ENCODE measurements at places on chromosomes 11 and 22. TPM values are rescaled to one million over a fixed set of nuclear protein-coding genes. Genes with fewer than 3 reads are reported as not detected.

Gene OR51B4
- polyA plus RNA-seq, result not detected

Gene SOX6
- polyA plus RNA-seq, result 1.5 TPM

Gene MUC15
- not detected for polyA plus RNA-seq

Gene ARHGAP20
- polyA plus RNA-seq, result 0.17 TPM

Gene POU2AF1
- polyA plus RNA-seq, result not detected

Gene ZNF215
- polyA plus RNA-seq, result 0.19 TPM

Gene DSCAML1
- polyA plus RNA-seq, result 0.76 TPM

Gene IPO7
- polyA plus RNA-seq, result 25.6 TPM

Gene POTEH
- not detected for polyA plus RNA-seq

Gene MISFA
- polyA plus RNA-seq, result 0.93 TPM

- DNase-seq, result no peak
Observed at GRCh38 chr22:48106715-48107259, 1344.3 kb downstream of the TBC1D22A start.

GRCh38 chr11:61037441-61038093 lies 64.7 kb upstream of the CD5 start:
- no peak for DNase-seq

GRCh38 chr11:95589893-95590612 lies 199.5 kb downstream of the FAM76B start:
- DNase-seq, result no peak

- peak; percentile 49 for DNase-seq
Observed at GRCh38 chr11:554428-555226, 5.9 kb downstream of the LMNTD2 start.

GRCh38 chr22:50508897-50509296 lies 873 bp downstream of the NCAPH2 start:
- no peak for DNase-seq

- no peak for DNase-seq
Observed at GRCh38 chr11:72132646-72133045, 2.9 kb upstream of the FOLR3 start.

GRCh38 chr11:61083601-61084147 lies 18.6 kb upstream of the CD5 start:
- no peak for DNase-seq

- no peak for DNase-seq
Observed at GRCh38 chr11:68546555-68546954, 86.0 kb downstream of the PPP6R3 start.

DNA sequence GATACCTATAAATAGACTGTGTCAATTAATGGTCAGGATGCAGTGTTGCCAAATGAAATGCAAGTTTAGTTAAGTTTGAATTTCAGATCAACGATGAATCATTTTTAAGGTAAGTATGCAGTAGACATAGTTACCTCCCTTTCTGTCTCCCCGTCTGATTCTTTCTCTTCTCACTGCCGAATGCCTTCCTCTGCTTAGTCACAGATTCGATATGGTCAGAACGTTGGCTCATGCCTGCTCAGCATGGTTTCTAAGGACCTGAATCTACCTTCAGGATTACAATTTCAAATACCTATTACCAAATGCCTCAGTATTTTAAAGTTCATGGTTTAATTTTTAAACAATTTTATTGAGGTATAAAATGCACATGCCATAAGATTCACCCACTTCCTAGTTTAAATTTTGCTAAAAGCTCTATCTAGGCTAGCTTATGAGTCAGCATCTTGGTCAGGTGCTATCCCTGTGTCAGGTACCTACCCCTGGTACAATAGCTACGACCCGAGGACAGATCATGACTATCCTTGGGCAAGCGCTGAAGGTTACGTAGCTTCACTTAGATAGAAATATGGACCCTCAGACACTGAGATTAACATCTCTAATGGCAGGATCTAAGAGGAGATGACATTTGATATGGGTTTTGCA lies 78.2 kb upstream of the SPON1 start:
- DNase-seq, result no peak

- no peak for DNase-seq
Observed at GRCh38 chr11:70205049-70205725, 2.1 kb downstream of the FADD start.

DNA sequence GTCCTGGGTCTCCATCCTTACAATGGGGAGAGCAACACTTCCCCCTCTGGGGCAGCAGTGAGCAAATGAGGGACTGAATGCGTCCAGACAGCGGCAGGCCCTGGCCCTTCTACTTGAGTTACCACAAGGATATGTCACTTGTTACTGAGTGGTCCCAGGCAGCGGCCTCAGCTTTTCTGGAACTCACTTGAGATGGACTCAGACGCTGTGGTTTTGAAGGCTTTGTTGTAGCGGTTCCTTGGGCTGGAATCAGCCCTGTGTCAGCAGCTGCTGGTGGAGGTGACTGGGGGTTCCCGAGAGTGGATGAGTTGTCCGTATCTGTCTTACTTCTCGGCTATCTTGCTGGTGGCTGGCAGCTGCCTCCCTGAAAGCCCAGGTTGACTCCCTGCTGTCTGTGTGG lies 77.0 kb downstream of the MICAL2 start:
- DNase-seq, result no peak

GRCh38 chr11:83024270-83024854 lies 47.3 kb downstream of the RAB30 start:
- DNase-seq, result no peak

DNA sequence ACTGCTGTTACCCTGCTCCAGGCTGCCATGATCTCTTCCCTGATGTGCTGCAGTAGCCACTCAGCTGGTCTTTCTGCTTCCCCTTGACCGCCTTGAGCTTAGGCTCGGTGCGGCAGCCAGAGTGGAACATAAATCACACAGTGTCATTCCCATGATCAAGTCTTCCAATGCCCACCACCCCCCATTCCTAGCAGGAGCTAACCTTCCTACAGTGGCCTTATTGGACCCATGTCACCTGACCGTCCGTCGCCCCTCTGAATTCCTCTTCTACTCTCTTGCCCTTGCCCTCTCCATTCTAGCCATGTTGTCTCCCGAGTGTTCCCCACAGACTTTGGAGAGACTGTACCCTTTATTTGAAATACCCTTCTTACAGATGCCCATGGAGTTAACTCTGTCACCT lies 43.4 kb downstream of the OTOG start:
- DNase-seq, result no peak

Measured in heart left ventricle (tissue), 16 donors.